ENCODE measurements at places on chromosomes 5 and 9.

- H3K27me3 ChIP-seq = no peaks in the 10 kb centered on the region
- no peak for DNase-seq
- H3K4me3 ChIP-seq = no peak overlapping the region
- no peak overlapping the region for H3K27ac ChIP-seq
Measured at GRCh38 chr5:131988601-131989000, 22.9 kb downstream of the ACSL6 start.

GRCh38 chr5:132298298-132299212 is 4.4 kb downstream of the SLC22A4 start:
- H3K4me3 ChIP-seq = peak overlapping the region; percentile 6
- DNase-seq = no peak
- peaks cover 27% of the 10 kb centered on the region for H3K4me1 ChIP-seq
- peaks cover 19% of the 10 kb centered on the region for H3K27me3 ChIP-seq
- no peaks in the 10 kb centered on the region for H3K36me3 ChIP-seq

DNA sequence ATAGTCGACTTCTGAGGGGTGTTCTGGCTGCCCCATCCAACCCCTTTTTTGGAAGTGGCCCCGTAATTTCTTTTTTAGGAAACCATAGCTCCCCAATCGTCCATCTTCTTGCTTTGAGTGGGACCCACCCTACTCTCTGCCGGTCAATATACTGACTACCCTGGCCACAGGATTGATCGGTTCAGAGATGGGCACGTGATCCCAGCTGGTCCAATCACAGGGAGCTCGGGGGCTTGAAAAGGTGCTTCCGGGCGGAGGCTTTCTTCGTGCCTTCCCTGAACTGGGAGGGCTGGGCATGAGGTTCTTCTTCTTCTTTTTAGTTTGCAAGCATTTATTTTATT is 78.7 kb upstream of the SH3PXD2B start:
- no peak for DNase-seq
- no peak overlapping the region for H3K4me3 ChIP-seq
- H3K4me1 ChIP-seq = peaks cover 4% of the 10 kb centered on the region
- peaks cover 17% of the 10 kb centered on the region for H3K27me3 ChIP-seq
- H3K36me3 ChIP-seq = no peaks in the 10 kb centered on the region

DNA sequence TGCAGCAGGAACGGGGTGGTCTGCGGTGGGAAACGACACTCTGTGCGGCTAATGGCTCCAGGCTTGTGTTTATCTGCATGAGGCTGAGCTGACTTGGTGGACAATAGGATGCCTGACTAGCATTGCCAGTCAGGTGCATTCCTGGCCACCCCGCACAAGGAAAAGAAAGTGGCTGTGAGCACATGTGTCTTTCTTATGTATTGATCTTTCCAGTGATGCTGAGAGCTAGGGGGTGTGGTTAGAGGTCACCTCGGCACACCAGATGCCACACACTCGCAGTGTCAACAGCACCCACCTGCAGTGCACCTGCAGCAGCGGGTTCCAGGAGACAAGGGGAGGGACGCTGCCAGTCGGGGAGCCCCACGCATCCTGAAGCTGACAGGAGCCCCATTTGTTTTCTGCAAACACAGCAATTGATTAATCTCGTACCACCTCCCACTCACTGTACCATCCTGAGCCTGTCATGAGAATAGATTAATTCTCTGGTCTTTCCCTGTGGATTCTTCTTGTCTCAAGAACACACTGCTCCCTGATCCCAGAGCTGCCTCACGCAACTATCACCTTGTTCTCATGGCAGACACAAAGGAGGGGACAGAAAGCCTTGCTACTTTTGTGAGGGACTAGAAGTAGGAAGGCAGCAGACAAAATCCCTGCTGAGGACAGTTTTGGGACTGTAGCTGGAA is 251.7 kb upstream of the WWC1 start:
- H3K36me3 ChIP-seq = no peaks in the 10 kb centered on the region
- H3K4me1 ChIP-seq = no peaks in the 10 kb centered on the region
- no peak overlapping the region for H3K27ac ChIP-seq

GRCh38 chr5:168320805-168321204 is 29.4 kb downstream of the WWC1 start:
- no peak overlapping the region for H3K27ac ChIP-seq
- no peak overlapping the region for H3K4me3 ChIP-seq
- DNase-seq = no peak
- H3K36me3 ChIP-seq = no peaks in the 10 kb centered on the region
- no peaks in the 10 kb centered on the region for H3K4me1 ChIP-seq

DNA sequence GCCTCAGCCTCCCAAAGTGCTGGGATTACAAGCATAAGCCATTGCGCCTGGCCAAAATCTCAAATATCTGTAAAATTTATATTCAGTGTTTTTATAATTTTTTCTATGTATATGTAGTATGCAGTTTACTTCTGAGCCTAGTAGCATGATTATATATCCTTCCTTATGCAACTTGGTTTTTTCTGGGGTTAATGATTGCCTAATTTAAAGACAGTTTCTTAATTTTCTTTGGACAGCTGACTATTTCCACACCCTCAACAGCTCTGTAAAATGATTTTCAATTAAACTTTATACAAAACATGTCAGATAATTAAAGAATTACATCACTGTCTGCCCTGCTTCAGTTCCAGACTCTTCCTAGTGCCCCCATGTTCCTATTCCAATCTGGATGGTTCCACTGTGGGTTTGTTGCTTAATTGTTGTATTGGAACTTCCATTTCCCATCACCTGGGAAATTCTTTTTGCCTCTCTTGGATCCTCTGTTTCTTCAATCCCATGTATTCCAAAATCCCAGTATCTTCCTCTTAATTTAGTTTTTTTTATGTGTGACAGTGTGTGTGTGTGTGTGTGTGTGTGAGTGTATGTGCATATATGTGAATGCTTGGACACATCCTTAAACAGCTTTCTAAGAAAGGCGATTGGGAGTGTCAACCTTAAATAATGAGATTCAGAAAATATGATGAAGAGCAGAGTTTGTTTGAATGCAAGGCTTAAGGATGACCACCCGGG is 53.2 kb downstream of the C5orf22 start:
- H3K4me3 ChIP-seq = no peak overlapping the region
- peaks cover 21% of the 10 kb centered on the region for H3K27me3 ChIP-seq
- no peak for DNase-seq
- H3K27ac ChIP-seq = no peak overlapping the region
- no peaks in the 10 kb centered on the region for H3K4me1 ChIP-seq

- DNase-seq = peak; percentile 66
- no peaks in the 10 kb centered on the region for H3K27me3 ChIP-seq
- H3K4me1 ChIP-seq = peaks cover 78% of the 10 kb centered on the region
- peak overlapping the region; percentile 22 for H3K27ac ChIP-seq
Measured at GRCh38 chr5:171961117-171961516, 45.3 kb downstream of the FBXW11 start.

DNA sequence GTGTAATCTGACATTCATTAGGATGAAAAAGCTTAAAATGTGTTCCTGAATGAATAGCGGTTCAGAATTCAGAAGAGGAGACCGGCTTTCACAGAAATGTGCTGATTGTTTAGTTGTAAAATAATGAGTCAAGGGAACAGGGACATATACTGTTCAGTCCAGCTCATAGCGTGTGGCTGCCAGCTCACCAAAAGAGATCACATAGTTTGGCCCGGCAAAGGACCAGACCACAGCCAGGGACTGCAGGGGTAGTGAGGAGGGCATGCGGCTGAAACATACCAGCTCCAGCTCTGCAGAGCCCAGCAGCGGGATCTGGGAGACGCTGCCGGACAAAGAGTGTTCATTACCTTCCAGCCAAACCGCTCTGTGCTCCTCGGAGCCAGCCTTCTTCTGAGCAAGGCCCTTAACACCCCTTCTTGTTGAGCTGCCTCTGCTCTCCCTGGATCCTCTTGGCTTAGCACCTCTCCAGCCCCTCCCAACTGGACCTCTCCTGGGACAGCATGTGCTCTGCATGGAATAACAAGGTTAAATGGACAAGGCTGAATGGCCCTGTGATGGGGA is 116.8 kb upstream of the CNTLN start:
- DNase-seq = no peak
- H3K4me1 ChIP-seq = no peaks in the 10 kb centered on the region
- H3K36me3 ChIP-seq = no peaks in the 10 kb centered on the region
- no peaks in the 10 kb centered on the region for H3K27me3 ChIP-seq
- H3K4me3 ChIP-seq = no peak overlapping the region

- H3K4me1 ChIP-seq = peaks cover 67% of the 10 kb centered on the region
- H3K4me3 ChIP-seq = peak overlapping the region; percentile 92
- peak; percentile 84 for DNase-seq
Measured at GRCh38 chr9:79623799-79624721, 52.3 kb downstream of the TLE4 start.

GRCh38 chr5:159774476-159775031 is 141.7 kb upstream of the ADRA1B start:
- H3K27me3 ChIP-seq = peaks cover 27% of the 10 kb centered on the region
- peaks cover 20% of the 10 kb centered on the region for H3K4me1 ChIP-seq
- no peaks in the 10 kb centered on the region for H3K36me3 ChIP-seq
- peak overlapping the region; percentile 50 for H3K27ac ChIP-seq
- no peak overlapping the region for H3K4me3 ChIP-seq
- no peak for DNase-seq

DNA sequence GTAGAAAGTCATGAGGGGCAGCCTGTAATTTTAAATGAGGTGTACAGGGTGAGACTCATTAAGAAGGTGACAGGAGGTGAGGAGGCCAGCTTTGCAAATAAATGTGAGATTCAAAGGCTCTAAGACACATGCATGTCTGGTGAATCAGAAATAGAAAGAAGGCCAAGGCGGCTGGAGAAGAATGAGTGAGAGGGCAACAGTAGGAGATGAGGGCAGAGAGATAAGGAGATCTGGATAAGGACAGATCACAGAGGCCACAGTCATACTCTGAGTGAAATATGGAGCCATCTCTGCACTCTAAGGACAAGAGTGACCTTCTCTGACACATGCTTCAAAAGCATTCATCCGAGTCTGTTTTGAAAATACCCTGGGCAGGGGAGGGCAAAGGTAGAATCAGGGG is 90.7 kb downstream of the RAD23B start:
- no peak for DNase-seq
- no peaks in the 10 kb centered on the region for H3K36me3 ChIP-seq
- H3K27ac ChIP-seq = no peak overlapping the region

GRCh38 chr9:4982721-4983482 is 2.2 kb upstream of the JAK2 start:
- H3K4me3 ChIP-seq = peak overlapping the region; percentile 86
- peaks cover 50% of the 10 kb centered on the region for H3K4me1 ChIP-seq
- peaks cover 5% of the 10 kb centered on the region for H3K36me3 ChIP-seq
- H3K27me3 ChIP-seq = no peaks in the 10 kb centered on the region

- H3K27ac ChIP-seq = no peak overlapping the region
- no peak overlapping the region for H3K4me3 ChIP-seq
- no peaks in the 10 kb centered on the region for H3K4me1 ChIP-seq
- peaks cover 36% of the 10 kb centered on the region for H3K27me3 ChIP-seq
- DNase-seq = no peak
Measured at GRCh38 chr5:81881595-81881994, 90.2 kb upstream of the ATG10 start.

GRCh38 chr5:172668594-172669071 is 27.6 kb downstream of the NEURL1B start:
- H3K27me3 ChIP-seq = no peaks in the 10 kb centered on the region
- no peak overlapping the region for H3K4me3 ChIP-seq
- H3K36me3 ChIP-seq = no peaks in the 10 kb centered on the region
- no peak for DNase-seq
- H3K4me1 ChIP-seq = no peaks in the 10 kb centered on the region

Data from natural killer cell treated with Interleukin-12 subunit alpha and Interleukin-12 subunit beta and Interleukin-15 and Interleukin-18, amount 100 ng/mL, for 72 hours (primary cell).